ENCODE measurements at places on chromosomes 4 and X.

- no peak for DNase-seq
These were observed 29.7 kb downstream of the NR3C2 start for GRCh38 chr4:148412460-148412994.

DNA sequence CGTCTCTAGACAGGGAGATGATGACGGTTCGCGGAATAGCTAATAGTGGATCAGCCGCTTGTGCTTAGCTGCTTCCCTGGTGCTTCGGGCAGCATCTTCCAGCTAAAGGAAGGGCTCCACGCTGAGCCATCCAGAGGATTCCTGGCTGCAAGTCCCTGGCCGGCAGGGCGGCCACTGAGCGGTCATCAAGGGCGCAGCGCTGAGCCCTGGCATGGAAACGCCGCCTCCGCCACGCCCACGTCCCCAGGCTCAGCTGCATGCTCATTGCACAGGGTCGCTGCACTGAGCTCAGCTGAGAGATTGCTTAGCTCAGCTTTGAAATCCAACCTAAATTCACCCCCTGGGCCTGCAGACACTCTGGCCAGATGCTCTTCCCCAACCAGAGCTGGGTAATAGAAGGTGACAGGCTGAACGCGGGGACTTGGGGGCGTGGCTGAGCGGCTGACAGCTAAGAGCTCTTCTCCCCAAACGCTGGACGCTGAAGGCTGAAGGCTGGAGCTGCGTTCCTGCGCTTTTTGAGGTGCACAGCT, 118.2 kb upstream of the KIT start:
- DNase-seq: no peak

DNA sequence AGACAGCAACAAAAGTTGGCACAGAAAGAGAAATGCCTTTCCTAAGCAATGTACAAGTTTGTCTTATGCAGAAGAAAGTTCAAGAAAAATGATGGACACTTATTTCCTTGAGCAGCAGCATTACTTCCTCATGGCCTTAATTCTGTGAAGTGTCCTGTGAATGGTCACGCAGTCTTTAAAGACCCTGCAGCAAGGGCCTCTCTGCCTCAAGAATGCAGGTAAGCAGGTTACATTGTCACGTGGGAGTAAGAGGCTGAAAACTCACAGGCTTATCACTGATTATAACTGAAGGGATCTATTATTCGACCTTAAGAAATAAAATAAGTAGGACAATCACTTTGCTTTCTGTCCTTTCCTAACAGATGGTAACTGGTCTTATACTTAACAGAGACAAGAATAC, 109.1 kb downstream of the ATP8A1 start:
- DNase-seq: no peak

- no peak for DNase-seq
These were observed 178.4 kb upstream of the GALNT7 start for GRCh38 chr4:172989984-172990820.

- no peak for DNase-seq
These were observed 68.0 kb downstream of the N4BP2 start for GRCh38 chr4:40124690-40125089.

DNA sequence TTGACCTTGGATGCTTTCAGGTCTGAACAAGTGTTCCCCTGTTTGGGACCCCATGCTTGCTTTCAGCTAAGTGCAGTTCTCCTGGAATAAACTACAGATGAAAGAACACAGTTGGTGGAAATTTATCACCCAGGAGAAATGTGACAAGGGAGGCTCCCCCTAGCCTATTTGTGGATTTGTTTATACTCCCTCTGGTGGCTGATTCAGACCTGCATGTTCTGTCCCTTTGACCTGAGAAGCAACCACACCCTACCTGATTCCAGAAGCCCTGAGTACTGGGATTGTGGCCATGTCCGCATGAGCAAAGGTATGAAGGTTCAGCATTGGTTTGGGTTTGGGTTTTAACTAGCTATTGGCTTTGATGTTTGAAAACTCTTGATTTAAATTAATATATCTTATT, 440.9 kb downstream of the MID1IP1 start:
- peak; percentile 26 for DNase-seq

GRCh38 chrX:43861750-43862149, 20.5 kb downstream of the MAOB start:
- DNase-seq: peak; percentile 7

DNA sequence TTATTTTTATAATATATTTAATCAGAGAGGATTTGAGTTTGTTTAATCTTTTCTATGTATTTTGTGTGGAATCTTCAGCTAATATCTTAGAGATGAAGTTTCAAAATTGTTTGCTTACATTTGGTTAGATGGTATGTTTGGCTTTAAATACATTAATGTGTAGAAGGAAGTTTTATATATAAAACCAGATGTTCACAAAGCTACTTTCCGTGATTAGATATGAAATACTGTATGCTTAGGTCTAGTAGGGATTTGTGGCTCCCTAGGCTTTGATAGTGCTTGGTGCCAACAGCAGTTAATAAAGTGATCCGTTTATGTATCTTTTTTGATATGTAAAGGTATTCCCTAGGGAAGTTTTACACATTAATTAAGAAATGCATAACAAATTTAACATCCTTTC, 223.0 kb downstream of the ARHGAP10 start:
- DNase-seq: no peak

GRCh38 chrX:72003811-72004750, 93.4 kb downstream of the NHSL2 start:
- DNase-seq: peak; percentile 47

DNA sequence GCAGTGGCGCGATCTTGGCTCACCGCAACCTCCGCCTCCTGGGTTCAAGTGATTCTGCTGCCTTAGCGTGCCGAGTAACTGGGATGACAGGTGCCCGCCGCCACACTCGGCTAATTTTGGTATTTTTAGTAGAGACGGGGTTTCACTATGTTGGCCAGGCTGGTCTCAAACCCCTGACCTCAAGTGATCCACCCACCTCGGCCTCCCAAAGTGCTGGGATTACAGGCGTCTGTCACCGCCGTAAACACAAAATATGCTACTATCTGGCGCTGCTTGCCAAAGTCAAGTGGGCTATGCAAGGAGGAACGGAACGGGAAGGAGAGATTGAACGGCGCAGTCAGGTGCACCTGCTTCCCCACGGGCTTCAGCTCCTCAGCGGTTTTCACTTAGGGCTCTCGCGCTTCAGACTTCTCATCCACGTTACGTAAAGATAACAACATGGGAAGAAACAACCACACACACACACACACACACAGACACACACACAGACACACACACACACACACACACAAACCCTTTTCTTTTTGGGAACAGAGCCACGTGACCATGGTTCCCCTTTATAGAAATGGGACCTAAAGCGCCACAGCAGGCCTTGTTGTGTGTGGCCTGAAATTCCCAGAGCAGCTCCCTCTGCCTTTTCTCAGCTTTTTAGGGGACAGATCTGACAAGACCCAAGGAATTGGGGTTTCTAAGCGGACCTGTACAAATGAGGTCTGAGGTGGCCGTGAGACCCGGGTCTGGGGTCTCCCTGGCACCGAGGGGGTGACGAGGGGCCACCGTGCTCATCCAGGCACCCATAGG, 1.5 kb downstream of the P2RY8 start:
- no peak for DNase-seq

GRCh38 chr4:8368061-8368481, 72.5 kb downstream of the ACOX3 start:
- DNase-seq: no peak

GRCh38 chr4:164023214-164023613, 528.7 kb downstream of the TMA16 start:
- no peak for DNase-seq

DNA sequence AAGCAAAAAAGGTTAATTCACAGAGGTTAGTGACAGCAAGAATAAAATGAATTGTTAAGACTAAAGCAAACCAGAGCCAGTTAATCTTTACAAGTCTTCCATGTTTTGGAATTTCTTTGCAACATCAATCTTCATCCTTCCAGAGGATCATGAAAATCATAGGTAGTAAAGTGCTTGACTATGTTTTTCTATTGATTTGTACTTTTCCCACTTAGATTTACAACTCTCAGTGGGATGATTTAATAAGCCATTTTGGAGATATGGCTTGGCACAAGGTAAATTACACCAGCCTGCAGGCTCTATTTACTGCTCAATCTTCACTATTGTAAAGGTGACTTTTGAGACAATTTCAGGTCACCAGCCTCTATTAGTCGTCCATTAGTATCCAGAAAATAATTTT, 26.5 kb downstream of the MSL3 start:
- no peak for DNase-seq

- no peak for DNase-seq
These were observed 552 bp downstream of the IKBKG start for GRCh38 chrX:154548028-154548316.

GRCh38 chrX:124940531-124940930, 379.1 kb upstream of the TEX13C start:
- DNase-seq: no peak

DNA sequence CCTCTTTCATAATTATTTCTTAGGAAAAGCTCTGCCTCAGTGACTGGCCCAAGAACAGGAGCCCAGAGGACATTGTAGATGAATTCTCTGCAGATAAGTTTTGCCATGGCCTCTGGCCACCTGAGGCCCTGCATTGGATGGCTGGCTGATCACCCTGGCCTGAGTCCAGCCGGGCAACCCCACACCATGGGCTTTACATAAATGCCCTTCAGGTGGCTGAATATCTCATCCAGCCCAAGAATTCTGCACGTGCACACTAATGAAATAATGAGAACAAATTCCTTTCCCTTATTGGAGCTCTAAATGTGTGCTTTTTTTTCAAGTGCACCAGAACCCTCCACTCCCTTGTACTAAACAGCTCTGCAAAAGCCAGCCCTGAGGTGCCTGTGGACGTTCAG, 65.7 kb downstream of the IRF2 start:
- DNase-seq: no peak

Measured in urothelium cell line (cell line).